ENCODE measurements at places on chromosomes 5 and 9.

- DNase-seq = no peak
Measured at GRCh38 chr5:43152946-43153345, 32.2 kb downstream of the ZNF131 start.

DNA sequence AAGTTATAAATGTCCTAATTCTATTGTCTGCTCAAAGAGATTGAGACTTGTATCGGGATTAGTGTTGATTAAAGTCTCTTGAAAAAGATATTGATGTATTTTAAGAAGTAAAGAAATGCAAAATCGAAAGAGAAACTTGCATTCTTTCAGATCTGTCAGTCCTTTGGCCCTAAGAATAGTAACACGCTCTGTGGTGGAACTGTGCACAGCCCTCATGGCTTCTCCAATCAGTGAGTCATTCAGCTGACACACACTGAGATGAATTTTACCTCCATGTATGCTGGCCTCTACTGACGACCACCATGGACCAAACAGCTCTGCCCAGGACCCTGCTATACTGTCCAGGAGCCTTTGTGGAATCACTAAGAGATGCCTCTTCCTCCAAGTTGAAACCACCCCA, 232.4 kb downstream of the ESM1 start:
- DNase-seq = peak; percentile 6

GRCh38 chr5:168992016-168992415, 308.9 kb downstream of the SLIT3 start:
- no peak for DNase-seq

DNA sequence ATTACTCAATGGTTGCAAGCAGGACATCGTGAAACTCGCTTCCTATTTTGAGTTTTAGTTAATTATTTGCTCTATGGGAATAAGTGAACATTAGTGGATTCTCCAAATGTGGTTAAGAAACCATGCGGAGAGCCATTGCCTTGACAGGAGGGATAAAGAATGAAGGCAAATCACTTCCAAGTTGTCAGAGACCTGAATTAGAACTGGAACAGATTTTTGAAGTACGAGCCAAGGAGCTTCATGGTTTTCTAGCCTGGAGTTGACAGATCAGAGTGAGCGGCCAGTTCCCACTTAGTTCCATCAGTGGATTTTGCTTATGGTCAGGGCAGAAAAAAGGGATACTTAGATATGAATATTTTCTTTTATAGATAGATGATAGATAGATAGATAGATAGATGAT, 171.4 kb upstream of the CDH10 start:
- no peak for DNase-seq

DNA sequence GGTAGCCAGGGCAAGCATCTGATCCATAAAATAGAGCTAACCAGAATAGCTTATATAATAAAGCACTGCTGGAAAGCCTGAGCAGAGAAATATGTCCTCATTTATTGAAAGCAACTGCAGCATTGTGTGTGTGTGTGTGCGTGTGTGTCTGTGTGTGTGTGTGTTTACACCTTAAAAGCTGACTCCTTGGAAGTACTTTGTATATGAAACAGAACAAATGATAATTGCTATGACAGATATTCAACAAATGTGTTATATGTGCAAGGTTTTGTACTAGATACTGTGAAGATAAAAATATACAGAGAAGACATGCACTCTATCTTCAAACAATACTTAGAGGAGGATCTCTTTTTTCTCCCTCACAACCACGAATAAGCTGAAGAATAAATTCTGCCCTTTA, 22.0 kb upstream of the IFNE start:
- DNase-seq = no peak

DNA sequence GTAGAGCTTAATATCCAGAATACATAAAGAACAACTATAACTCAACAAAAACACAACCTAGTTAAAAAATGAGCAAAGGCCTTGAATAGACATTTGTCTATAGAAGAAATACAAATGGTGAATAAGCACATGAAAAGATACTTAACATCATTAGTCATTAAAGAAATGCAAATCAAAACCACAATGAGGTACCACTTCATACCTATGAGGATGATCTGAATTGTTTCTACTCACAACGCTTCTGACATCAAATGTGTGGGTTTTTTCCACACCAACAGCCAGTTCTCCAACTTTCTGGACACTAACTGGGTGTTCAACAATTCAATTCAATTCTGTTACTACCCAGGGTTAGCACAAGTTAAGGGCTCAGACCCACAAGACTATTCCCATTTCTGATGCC, 22.0 kb downstream of the SREK1IP1 start:
- DNase-seq = no peak

GRCh38 chr9:114015607-114016006, 62.5 kb downstream of the AMBP start:
- DNase-seq = no peak

DNA sequence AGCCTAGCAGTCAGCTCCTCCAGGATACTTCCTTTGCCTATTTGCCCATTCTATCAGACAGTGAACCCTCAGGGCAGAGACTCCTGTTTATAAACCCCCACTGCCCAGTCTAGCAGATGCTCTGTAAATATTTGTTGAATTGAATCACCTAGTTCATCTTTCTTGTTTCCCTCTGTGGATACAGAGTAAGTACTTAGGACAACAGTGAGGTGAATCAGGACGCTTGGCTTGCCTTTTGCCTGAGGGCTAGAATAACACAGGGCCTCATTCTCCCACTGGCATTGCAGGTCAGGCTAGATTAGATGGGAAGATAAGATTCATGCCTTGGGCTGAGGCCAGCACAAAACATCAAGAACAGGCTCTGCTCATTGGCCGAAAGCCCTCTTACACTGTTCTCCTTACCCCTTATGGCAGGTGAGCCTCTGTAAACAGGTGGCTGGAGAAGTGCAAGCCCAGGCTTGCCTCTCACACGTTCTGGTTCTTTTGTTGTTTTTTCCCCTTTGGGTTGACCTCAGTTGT, 22.2 kb downstream of the TNFSF8 start:
- no peak for DNase-seq

GRCh38 chr5:76662521-76662920, 39.3 kb upstream of the F2RL2 start:
- no peak for DNase-seq

DNA sequence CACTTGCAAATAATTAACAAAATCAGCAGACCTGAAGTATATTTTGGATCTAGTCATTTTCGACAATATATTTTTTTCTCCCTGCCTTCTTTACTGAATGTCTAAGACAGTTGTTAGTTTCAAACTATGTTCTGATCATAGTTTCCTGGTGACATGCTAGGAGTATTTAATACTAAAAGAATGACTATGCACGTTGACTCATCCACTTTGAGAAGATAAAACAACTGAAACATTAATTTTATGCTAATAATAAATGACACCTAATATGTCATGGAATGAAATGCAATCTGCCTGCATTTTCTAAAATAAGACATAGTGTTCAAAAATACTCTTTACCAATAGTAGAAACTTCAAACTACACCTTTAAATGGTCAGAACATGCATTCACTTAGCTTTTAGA, 2123.7 kb upstream of the C9orf72 start:
- DNase-seq = no peak

- DNase-seq = no peak
Measured at GRCh38 chr5:51386916-51387883, 4.0 kb downstream of the ISL1 start.

DNA sequence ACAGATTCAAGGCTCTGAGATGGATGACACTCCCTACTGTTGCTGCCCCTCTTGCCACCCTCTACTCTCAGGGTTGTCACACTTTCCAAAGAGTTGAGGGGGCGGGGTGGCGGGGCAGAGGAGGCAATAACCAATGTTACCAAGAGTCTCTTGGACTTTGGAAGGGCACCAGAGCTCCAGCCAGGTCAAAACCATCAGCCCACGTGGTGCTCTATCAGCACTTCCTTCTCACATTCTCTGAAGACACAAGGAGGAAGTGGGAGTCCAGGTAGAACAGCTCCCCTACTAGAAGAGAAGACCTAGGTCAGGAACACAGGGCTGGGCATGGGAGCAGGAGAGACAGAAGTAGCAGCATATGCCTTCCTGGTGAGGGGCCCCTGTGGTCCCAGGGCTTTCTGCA, 33.0 kb upstream of the PIK3R1 start:
- peak; percentile 11 for DNase-seq

DNA sequence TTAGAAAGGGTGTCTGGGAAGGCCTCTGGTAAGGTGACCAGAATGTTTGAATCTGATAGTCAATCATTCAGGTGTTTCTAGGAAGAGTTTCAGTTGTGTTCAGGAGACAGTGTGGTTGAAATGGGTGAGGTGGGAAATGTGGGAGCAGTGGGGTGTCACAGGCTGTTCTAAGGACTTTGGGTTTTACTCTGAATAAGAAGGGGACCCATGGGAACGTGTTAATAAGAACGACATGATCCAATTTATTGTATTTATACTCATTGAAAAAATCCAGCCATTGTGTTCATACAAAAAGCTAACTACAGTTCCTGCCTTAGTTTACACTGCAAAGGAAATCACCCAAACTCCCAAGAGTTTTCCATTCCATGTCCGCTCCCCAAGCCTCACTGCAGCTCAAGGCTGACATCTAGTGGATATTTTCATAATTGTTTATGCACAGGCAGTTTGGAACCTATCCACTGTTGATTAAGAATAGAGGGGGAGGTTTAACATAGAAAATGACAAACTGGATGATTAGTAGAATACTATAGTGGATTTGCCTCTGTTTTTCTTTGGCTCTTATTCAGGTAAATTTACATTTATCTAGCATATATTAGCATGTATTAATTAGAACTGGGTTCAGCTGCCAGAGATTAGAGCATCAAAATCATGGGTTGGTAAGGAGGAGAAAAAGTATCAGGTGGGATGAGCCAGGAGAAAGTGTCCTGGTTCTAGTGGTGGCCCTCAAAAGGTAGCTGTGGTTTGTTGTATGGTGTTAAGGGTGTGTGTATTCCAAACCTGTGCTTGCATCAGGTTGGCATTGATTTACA, 17.7 kb downstream of the CAVIN4 start:
- DNase-seq = peak; percentile 30

DNA sequence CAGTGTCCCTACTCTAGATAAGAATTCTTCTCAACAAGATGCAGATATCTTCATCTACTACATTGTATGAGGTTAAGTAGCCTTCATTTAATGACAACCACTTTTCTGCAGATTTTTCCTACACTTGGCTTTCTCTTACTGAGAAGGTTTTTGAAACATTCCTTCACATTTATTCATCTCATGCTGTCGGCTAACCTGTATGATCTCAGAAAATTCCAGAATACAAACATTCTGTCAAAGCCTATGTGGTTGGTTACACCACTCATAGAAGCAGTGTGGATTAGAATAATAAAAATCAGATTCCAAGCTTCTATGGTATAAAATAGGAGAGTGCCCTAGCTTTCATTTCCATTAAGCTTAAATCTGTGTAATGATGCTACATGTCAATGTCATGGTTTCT, 39.4 kb upstream of the ERCC6L2 start:
- no peak for DNase-seq

- no peak for DNase-seq
Measured at GRCh38 chr9:120950421-120951388, 24.1 kb upstream of the TRAF1 start.

- no peak for DNase-seq
Measured at GRCh38 chr5:9156282-9156681, 389.6 kb downstream of the SEMA5A start.

- no peak for DNase-seq
Measured at GRCh38 chr5:1547236-1547635, 23.5 kb upstream of the LPCAT1 start.

DNA sequence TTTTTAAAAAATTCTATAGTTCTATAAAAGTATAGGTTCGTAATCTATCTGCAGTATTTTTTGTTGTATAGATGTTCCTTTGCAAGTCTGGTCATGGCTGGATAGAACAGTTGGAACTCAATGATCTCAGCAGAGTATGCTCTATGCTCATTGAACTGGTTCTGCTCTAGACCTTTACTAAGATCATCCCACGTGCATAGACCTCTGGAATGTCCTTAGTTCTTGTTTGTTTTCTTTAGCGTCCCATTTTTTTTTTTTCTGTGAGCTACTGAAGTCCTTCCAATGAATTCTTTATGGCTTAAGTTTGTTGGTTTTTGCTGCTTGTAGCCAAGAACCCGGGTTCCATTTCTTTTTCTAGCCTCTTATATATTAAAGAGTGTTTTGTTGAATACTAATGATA, 3.5 kb downstream of the TMEM38B start:
- DNase-seq = no peak

DNA sequence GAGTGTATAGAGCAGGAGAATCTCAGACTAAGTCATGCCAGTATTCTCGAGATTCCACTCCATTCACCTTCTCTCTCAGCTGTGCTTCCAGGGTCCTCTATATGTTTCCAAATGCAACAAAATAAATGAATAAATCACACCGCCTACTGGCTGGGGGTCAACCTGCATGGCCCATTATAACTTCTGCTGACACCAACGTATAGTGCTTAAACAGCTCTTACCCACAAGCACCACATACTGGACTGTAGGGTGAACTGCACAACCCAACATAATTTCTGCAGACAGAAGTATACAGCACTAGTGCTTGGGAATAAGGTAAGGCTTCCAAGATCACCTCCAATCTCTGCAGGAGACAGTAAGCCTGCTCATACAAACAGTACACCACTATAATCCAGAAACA, 33.1 kb upstream of the HTR4 start:
- peak; percentile 32 for DNase-seq

- DNase-seq = no peak
Measured at GRCh38 chr9:2722715-2723114, 5.4 kb downstream of the KCNV2 start.

DNA sequence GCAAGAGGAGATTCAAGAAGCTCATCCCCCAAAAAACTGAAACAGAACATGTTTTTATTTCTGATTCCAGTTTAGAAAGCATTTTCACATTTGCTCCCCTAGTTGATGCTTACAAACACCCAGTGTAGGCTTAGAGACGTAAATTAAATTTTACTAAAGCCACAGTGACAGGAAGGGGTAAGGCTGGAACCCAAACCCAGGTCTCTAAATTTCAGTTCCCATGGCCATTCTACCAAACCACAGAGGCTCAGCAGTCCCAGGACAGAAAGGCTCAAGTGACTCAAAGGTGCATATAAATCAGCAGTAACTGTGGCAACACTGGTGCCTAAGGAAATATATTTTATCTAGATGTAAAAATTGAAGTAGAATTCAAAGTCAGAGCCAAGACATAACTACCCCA, 128.7 kb downstream of the CEP120 start:
- DNase-seq = no peak

GRCh38 chr5:133544346-133544745, 68.0 kb downstream of the FSTL4 start:
- no peak for DNase-seq

GRCh38 chr5:175814691-175815090, 56.7 kb upstream of the CPLX2 start:
- DNase-seq = no peak

- DNase-seq = no peak
Measured at GRCh38 chr9:1505489-1505888, 455.3 kb downstream of the DMRT2 start.

Data from germinal center (tissue), 1 donor.